ENCODE measurements at places on chromosomes 3 and 15.

DNA sequence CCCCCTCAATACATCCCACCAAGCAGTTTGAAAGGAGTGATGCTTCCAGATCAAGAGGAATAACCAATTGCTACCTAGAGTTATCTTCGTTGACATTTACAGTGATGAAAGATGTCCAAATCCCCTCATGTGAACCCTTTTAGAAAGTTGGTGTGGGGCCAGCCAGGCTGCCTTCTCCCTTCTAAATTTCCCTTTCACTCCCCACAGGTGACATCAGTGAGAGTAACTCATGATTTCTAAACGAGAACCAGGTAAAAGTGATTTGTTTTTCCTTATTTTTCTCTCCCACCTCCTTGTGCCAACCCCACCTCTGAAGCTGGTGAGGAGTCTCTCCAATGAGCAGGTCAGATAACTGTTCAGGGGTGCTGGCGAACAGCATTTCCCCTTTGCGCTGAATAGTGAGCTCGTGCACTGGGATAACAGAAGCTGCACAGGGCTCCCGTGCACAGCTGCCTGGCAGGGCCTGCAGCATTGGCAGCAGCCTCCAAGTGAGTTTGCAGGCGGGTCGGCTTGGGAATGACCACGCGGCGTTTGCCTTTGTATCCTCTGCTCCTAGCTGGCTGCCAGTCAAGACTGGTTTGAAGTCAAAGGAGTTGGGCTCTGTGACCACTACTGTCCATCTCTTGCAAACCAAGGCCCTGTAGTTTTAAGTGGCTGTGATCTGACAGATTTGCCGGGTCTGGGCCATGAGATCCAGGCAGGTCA lies 70.2 kb upstream of the CORO2B start:
- DNase-seq, result no peak

GRCh38 chr15:37995461-37996347 lies 61.3 kb downstream of the TMCO5A start:
- peak; percentile 85 for DNase-seq

GRCh38 chr3:38099518-38099917 lies 37.4 kb downstream of the ACAA1 start:
- no peak for DNase-seq

GRCh38 chr3:132857317-132857716 lies 135.1 kb upstream of the NPHP3 start:
- DNase-seq, result no peak

- no peak for DNase-seq
Measured at GRCh38 chr3:50170689-50171088, 15.6 kb downstream of the SEMA3F start.

- DNase-seq, result no peak
Measured at GRCh38 chr3:108130701-108131474, 40.1 kb upstream of the CD47 start.

DNA sequence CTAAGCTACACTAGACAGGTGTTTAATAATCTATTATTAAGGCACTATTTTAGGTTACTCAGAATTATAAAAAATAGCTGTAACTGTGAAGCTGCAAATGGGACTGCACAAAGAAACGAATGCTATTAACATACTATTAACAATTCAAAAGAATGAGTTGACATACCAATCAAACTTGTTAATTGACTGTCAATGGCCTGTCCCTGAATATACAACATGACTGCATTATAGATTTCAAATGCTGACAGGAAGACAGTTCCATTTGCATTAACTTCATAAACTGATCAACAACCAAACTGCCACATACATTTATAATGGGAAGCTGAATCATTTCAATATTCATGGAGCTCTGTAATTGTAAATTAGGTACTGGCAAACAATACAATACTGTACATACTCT lies 169.0 kb upstream of the NANOGP8 start:
- no peak for DNase-seq

DNA sequence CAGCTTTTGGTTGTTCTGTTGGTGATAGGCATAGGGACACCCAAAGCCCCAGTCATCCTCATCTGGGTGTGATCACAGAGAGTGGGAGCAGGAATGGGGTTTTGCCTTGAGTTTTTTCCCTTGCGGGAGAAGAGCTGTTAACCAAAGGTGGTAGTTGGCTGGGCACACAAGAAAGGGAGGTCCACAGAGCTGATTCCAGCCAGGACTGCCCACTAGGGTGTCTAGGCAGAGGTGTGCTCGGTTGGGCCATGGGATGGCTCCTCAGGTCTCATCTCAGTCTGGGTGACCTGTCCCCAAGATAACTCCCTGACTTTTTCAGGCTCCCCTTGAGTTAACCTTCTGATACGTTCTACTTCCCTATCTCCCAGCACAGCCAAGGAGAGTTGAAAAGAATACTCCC lies 134.8 kb downstream of the PDE8A start:
- no peak for DNase-seq

- DNase-seq, result no peak
Measured at GRCh38 chr15:50350621-50351020, 4.4 kb downstream of the GABPB1 start.

- no peak for DNase-seq
Measured at GRCh38 chr3:127368186-127369032, 80.6 kb upstream of the PRR20G start.

GRCh38 chr15:98690272-98690950 lies 42.1 kb downstream of the IGF1R start:
- DNase-seq, result no peak

- DNase-seq, result peak; percentile 4
Measured at GRCh38 chr15:48644827-48645557, 517 bp downstream of the FBN1 start.

DNA sequence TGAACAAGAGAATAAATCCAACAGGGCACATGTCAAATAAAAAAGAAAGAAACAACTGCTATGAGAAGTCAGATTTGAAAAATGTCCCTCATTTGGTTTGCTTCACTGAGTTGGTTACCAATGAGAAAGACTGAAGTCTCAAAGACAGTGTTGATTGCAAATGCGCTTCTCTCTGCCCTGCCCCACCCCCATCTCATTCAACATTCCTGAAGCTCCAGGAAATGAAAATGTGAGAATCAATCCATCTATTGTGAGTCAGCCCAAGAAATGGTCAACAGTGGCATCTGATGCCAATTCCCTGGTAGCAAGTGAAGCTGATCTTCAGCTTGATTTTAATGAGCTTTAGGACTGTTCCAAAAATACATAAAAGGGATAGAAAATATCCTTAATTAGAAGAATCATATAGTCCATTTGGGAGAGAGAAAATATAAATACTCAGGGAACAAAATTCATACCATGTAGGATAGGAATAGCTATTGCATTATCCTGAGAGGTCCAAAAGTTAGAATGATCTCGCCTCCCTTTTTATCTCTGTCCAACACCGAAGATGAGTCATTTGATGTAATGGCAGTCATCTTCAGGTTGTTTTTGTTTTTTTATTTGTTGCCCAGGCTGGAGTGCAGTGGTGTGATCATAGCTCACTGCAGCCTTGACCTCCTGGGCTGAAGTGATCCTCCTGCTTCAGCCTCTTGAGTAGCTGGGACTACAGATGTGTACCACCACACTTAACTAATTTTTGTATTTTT lies 200.3 kb upstream of the UMPS start:
- no peak for DNase-seq

GRCh38 chr3:52195291-52195597 lies 2.7 kb upstream of the ALAS1 start:
- no peak for DNase-seq

DNA sequence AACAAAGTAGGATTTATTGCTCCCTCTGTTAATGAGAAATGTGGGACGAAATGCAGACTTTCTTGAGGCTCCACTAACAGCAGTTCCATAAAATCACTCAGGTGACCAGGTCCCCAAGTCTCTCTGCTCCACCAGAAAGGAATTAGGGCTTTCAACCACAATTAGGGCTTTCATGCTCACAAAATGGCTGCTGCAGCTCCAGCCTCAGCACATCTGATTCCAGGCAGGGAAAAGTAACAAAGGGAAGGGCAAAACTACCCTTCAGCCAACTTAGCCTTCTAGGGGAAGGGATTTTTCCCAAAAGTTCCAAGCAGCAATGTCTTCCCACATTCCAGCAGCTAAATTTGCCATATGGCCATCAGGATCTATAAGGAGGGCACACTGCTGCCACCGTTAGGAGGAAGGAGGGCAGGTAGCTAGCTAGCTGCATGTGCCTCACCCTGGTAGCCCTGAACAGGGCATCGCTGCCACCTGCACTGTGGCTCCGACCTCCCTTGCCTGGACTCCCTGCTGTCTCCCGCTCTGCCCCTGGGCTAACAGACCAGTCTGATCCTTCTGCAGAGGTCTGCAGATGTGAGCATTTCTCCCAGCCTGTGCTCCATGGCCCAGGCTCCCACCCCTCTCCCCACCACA lies 12.8 kb downstream of the CFAP100 start:
- no peak for DNase-seq

DNA sequence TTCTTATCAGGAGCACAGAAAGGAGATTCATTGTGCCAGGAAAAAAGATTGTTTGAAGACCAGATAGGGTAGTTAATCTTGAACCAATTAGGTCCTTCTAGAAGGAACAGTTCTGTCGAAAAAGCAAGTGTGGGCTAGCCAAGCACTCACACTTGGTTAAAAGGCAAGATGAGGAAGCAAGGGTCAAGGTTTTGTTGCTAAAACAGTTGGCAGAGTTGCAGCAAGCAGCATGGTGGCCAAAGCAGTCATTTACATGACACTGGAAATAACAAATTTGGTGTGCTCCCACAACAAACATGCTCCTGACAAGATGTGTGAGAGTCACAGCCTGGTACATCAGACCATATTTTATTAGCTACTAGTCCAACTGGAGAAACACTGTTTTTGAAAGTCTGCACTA lies 228.0 kb upstream of the CFAP20DC start:
- DNase-seq, result no peak

DNA sequence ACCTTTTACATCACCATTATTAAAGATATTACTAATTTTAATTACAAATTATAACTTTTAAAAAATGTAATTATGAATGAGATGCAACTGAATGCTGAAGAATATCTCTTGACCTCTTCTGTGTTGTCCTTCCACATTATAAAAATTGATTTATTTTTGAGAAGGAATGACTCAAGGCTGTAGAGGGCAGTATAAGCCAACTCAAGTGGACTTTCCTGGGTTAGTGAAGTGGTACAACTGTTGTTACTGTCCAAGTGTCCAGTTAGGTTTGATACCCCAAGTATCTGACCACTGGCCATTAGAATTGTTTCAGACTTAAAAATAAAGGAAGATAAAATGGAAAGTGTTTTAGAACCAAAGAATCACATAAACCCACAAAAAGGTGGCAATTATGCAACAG lies 51.9 kb downstream of the BBX start:
- peak; percentile 47 for DNase-seq

GRCh38 chr3:19147905-19148767 lies at the start of gene KCNH8:
TSS of gene KCNH8 (plus strand) at chr3:19148510. CDS start at chr3:19148720, 210 bp downstream.
- DNase-seq, result no peak

GRCh38 chr3:123149525-123149924 lies 52.2 kb upstream of the SEC22A start:
- no peak for DNase-seq

DNA sequence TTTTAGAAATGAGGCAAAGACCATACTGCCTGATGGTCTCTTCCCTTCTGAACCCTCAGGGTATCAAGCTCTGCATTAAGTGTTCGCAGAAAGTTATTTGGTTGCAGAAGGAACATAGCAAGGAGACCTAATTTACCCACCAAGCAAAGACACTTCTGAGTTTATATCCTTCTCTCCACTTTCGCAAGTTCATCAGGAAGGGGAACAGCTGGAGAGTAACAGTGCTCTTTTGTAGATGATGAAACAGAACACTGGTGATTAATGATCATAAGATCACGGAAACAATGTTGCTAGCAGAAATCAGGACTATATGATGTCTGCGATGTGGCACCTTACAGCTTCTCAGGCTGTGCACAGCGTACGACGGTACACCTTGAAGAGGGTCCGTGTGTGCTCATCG lies 62.1 kb downstream of the NCEH1 start:
- no peak for DNase-seq

GRCh38 chr15:44045661-44046060 lies 149.4 kb downstream of the FRMD5 start:
- DNase-seq, result no peak

GRCh38 chr15:51244423-51244869 lies 94.0 kb downstream of the CYP19A1 start:
- DNase-seq, result no peak

GRCh38 chr15:27865323-27865922 lies 233.7 kb downstream of the OCA2 start:
- no peak for DNase-seq

- no peak for DNase-seq
Measured at GRCh38 chr3:150161011-150161410, 190.3 kb upstream of the PFN2 start.

DNA sequence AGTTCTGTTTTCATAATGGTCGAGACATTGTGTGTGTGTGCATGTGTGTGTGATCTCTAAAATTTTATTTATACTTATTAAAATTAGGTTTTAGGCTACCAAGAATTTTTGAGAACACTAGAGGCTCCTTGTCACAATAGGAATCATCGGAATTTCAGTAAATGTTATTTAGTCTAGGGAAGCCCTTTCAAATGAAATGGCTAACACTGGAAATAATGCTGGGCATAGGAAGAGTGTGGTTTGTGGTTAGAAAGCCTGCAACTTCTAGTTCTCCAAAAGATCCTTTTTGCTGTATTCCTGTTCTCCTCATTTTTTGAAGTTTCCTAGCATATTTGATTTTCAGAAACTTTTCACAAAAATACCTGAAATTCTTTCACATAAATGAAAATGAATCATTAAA lies 92.5 kb upstream of the MBNL1 start:
- DNase-seq, result no peak

GRCh38 chr3:157586293-157586692 lies 83.1 kb upstream of the VEPH1 start:
- no peak for DNase-seq

DNA sequence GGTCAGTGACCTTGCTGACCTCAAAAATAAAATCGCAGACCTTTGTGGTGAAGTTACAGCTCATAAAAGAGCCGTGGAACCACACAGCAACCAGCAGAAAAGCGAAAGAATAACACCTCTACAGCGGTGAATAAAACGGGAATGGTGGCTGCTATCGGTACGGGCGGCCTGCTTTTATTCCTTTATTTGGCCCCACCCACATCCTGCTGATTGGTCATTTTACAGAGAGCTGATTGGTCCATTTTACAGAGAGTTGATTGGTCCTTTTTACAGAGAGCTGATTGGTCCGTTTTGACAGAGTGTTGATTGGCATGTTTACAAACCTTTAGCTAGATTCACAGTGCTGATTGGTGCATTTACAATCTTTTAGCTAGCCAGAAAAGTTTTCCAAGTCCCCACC lies 80.7 kb upstream of the ATP10A start:
- DNase-seq, result peak; percentile 8

DNA sequence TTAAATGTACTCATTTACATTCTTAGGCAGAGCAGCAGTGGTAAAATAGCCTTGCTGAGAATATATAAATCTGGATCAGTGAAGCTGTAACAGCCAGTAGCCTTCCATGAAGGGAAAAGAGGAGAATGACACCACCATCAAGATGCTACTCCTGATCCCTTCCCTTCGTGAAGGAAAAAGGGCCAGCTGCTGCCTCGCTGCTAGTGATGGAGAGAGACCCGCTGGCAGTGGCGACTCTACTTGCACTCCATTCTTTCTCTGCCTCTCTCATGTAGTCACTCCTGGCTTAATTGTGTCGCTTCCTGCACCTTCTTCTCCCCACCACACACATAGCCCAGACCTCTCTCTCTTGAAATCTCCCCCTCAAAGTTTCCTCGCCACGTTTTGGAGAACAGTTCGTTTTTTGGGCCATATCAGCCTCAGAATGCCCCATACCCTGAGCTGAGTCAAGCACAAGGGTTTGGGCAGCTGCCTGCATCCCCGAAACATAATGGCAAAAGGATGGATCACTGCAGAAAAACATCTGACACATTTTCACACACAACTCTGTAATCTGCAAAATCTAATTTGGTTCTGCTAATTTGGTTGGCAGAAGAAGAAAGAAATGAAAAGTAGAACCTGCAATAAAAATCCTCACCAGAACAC lies 460.3 kb upstream of the IL12A start:
- no peak for DNase-seq

GRCh38 chr3:176375519-176375918 lies 821.8 kb downstream of the TBL1XR1 start:
- DNase-seq, result no peak

Measured in NAMALWA (cell line).